GM04503 (cell line): ENCODE measurements at places on chromosomes 7 and 10.

- no peak for DNase-seq
These were observed 565.3 kb upstream of the GALNT17 start for GRCh38 chr7:70566671-70567070.

DNA sequence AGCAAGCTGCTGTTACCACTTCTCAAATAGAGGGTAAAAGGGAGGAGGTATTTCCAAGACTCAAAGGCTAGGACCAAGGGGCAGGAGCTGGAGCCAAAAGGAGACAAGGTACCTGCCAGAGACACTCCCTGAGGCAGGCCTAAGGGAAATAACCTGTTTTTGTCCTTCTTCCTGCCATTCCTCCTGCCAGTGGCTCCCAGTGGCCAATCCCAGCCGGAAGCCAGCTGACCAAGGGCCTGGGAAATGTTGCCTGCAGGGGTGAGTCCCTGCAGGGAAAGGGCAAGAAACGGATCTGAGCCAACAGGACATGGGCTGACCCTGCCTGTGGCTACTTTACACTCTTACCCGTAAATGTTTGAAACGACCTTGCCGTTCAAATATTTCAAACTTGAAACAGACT lies 3.5 kb downstream of the CYTH3 start:
- no peak for DNase-seq

GRCh38 chr10:13420532-13421307 lies 72.6 kb upstream of the SEPHS1 start:
- no peak for DNase-seq

GRCh38 chr7:12653518-12653917 lies 33.9 kb upstream of the ARL4A start:
- DNase-seq = no peak

DNA sequence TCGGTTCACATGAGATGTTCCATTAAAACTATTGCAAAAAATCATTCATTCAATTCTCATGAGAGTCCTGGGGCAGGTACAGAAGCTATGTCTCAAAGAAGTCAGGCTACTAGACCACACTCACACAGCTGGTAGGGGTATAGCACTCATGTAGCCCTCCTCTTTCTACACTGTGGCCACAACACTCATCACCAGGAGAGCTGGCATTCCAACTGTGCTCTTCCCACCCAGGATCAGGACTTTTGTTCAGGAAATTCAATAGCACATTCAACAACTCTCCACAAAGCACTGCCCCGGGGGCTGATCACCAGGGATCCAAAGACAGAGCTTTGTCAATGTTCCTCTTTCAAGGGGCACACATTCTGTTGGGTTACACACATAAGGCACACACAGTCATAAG lies 31.0 kb upstream of the C10orf90 start:
- no peak for DNase-seq
